ENCODE measurements at places on chromosomes 3 and 15. TPM values are rescaled to one million over a fixed set of nuclear protein-coding genes. Genes with fewer than 3 reads are reported as not detected.

- H3K27ac ChIP-seq = no peak overlapping the region
- no peak overlapping the region for H3K4me3 ChIP-seq
- H3K27me3 ChIP-seq = no peaks in the 10 kb centered on the region
- H3K36me3 ChIP-seq = no peaks in the 10 kb centered on the region
- no peaks in the 10 kb centered on the region for H3K4me1 ChIP-seq
Observed at GRCh38 chr3:167067787-167068161, 312.3 kb downstream of the ZBBX start.

The STAB1 gene
- total RNA-seq = 47.5 TPM

DNA sequence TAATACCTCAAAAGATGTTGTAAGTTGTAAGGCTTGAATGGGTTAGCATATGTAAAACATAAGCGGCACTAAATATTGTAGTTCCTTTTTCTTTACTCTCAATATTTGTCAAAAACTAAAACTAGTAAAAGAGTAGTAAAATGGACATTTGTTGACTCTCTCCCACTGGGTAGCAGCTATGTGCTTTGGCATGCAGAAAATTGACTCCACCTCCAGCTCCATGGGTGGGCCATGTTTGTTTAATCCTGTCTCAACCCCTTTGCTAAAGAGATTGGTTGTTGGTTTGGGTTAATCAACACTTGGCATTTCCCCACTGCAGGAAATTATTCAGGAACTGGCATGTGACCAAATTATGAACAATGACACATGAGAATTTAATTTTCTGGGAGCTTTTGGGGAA lies 114.8 kb downstream of the EOMES start:
- no peaks in the 10 kb centered on the region for H3K4me1 ChIP-seq
- H3K36me3 ChIP-seq = no peaks in the 10 kb centered on the region
- no peaks in the 10 kb centered on the region for H3K27me3 ChIP-seq
- no peak overlapping the region for H3K4me3 ChIP-seq
- DNase-seq = no peak

- no peak overlapping the region for H3K27ac ChIP-seq
- no peaks in the 10 kb centered on the region for H3K27me3 ChIP-seq
- no peak overlapping the region for H3K4me3 ChIP-seq
- H3K4me1 ChIP-seq = no peaks in the 10 kb centered on the region
- no peak for DNase-seq
- H3K36me3 ChIP-seq = no peaks in the 10 kb centered on the region
Observed at GRCh38 chr3:23396746-23397145, 193.6 kb downstream of the UBE2E2 start.

DNA sequence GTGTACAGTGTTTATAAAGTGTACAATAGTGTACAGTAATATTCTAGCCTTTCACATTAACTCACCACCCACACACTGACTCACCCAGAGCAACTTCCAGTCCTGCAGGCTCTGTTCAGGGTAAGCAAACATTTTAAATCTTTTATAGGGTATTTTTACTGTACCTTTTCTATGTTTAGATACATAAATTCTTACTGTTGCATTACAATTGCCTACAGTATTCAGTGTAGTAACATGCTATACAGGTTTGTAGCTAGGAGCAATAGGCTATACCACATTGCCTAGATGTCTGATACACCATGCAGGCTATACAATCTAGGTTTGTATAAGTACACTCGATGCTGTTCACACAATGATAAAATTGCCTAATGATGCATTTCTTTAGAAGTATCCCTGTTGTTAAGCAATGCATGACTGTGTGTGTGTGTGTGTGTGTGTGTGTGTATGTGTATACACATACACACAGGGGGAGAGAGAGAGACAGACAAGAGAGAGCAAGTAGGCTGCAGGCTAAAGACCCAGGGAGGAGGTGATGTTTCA lies 72.5 kb upstream of the PRR23C start:
- H3K27ac ChIP-seq = no peak overlapping the region
- H3K36me3 ChIP-seq = no peaks in the 10 kb centered on the region
- H3K4me3 ChIP-seq = no peak overlapping the region
- peaks cover 10% of the 10 kb centered on the region for H3K4me1 ChIP-seq
- H3K27me3 ChIP-seq = no peaks in the 10 kb centered on the region
- DNase-seq = no peak

DNA sequence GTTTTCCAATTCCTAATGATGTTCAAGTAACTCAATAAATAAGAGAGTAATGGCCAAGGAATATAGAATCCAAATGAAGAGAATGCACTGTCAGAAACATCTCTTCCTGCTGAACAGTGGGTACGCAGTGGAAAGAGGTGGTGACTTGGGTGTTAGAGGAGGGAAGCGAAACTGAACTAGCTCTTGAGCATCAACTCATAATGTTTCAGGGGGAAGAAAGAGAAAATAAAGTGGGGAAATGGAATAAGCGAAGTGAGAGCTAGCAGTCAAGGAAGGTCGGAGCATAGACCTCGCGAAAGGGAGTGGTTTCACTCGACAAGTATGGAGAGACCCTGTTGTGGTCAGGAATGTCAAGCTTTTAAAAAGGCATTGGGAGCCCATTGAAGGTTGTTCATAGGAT lies 309.5 kb downstream of the GAP43 start:
- no peak overlapping the region for H3K4me3 ChIP-seq
- no peaks in the 10 kb centered on the region for H3K4me1 ChIP-seq
- no peak overlapping the region for H3K27ac ChIP-seq
- no peak for DNase-seq

The XCR1 gene
- total RNA-seq = 0.18 TPM

DNA sequence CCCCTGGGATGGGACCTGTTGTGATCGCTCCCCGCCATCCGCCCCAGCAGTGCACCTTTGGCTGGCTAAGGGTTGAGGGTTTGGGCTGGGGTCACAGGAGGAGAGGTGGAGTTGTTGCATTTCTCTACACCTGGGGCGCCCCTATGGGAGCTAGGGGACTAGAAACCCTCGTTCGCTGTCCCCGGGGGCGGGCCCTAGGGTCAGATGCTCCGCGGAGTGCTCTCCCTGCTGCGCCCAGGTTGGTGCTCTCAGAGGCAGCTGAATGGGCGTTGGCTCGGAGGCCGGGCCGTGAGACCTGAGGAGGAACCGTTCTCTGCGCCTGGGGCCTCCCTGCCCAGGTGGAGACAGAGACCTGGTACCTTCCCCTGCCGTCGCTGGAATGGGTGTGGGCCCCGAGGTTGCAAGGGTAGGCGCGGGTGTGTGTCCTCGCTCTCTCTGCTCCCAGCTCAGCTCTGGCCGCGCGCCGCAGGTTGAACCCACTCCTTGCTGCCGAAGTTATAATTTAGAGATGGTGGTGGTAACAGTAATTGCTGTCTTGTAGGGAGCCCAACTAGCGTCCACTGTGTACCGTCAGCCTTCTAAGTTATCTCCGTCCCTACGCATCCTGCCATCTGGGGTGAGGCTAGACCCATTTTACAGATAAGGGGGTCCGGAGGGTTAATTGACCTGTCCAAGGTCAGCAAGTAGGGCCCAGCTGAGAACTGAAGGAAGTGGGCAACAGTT lies 965 bp downstream of the FLNB start:
- peak; percentile 51 for DNase-seq
- H3K4me3 ChIP-seq = peak overlapping the region; percentile 79
- no peaks in the 10 kb centered on the region for H3K27me3 ChIP-seq
- H3K36me3 ChIP-seq = no peaks in the 10 kb centered on the region
- H3K27ac ChIP-seq = peak overlapping the region; percentile 13

DNA sequence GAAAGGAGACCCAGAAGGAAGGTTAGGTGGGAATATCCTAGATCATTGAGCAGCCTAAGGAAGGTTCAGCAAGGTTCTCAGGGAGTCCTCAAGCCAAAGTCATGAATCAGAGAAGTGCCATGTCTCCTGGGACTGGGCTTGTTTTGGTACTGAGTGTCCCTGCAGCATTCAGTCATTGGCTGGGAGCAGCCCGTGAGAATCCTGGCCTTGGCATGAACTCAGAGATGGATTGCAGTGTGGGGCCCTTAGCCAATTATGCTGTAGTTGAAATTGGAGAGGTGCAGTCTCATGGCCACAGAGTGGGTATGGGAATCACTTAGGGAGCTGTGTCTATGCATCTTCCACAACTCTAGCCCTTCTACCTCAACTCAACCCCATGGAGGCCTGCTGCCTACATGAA lies 17.0 kb upstream of the PPM1L start:
- H3K4me1 ChIP-seq = no peaks in the 10 kb centered on the region
- H3K27me3 ChIP-seq = no peaks in the 10 kb centered on the region
- H3K36me3 ChIP-seq = no peaks in the 10 kb centered on the region
- no peak overlapping the region for H3K4me3 ChIP-seq
- DNase-seq = no peak

All from ovary (tissue), 10 donors.